Sigmoid colon (tissue), 7 donors: ENCODE measurements at places on chromosomes 6 and 20. TPM values are rescaled to one million over a fixed set of nuclear protein-coding genes. Genes with fewer than 3 reads are reported as not detected.
A peak's percentile ranks its signal among the peaks of the same experiment; 100 is the strongest.

DLL1 gene
- 1.1 TPM for total RNA-seq

- peaks cover 32% of the 10 kb centered on the region for H3K4me1 ChIP-seq
- no peak within 1 kb of the TSS for H3K27ac ChIP-seq
- H3K4me3 ChIP-seq: peak within 1 kb of the TSS; percentile 36
- H3K36me3 ChIP-seq: no peaks in the 10 kb centered on the region
Measured at GRCh38 chr6:77463308-77463860, at the start of gene HTR1B. Gene HTR1B (minus strand): TSS chr6:77463491. CDS start chr6:77463403, 88 bp downstream.

DNA sequence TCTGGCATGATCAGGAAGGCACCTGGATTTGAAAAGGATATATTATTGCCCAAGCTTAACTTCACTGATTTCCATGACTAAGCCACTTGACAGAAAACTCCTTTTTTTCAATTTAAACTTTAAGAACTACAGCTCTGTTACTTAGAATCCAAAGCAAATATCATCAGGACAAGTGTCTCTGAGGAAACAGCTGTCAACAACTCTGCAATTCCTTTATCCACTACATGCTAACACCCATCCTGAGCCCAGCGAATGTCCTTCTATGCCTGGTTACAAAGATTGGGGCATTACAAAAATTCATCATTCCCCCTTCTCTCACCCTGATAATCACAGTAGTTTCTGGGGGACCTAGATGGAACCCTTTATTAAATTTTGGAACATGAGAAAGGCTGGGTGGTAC is 136.8 kb downstream of the GMPR start:
- no peak for DNase-seq
- no peaks in the 10 kb centered on the region for H3K36me3 ChIP-seq
- no peak overlapping the region for H3K27ac ChIP-seq
- H3K27me3 ChIP-seq: no peaks in the 10 kb centered on the region
- no peak overlapping the region for H3K4me3 ChIP-seq
- no peaks in the 10 kb centered on the region for H3K4me1 ChIP-seq

DNA sequence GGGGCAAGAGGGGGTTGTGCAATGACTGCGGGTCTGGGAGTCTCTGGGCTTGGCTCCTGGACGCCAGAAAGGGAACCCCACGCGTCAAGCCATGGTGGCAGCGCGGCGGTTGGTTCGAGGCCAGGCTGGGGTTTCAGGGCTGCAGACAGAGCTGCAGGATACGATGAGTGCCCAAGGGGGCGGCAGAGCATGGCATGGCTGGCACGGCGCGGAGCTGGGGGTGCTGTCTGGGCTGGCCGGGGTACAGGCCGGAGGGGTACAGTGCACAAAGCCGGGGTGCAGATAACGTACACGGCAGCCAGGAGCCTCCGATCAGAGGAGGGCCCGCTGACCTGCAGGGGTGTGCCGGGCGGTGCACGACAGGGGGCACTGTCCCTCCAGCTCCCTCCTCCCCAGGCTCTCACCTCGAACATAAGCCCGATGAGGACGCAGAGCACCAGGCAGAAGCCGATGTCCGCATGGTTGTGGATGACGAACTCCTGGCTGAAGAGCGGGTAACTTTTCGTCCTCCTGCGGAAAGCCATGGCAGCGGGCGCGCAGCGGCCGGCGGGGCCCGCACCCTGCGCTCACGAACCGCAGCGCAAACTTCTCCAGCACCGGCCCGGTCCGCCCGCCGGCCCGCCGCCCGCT is 353 bp downstream of the TRAM2 start:
- H3K4me1 ChIP-seq: peaks cover 41% of the 10 kb centered on the region
- no peaks in the 10 kb centered on the region for H3K27me3 ChIP-seq
- peak overlapping the region; percentile 97 for H3K27ac ChIP-seq
- DNase-seq: peak; percentile 86
- peak overlapping the region; percentile 81 for H3K4me3 ChIP-seq
